ENCODE measurements at places on chromosomes 16 and 17.

GRCh38 chr16:65787921-65788320 is 578.6 kb upstream of the CDH5 start:
- DNase-seq, result no peak

DNA sequence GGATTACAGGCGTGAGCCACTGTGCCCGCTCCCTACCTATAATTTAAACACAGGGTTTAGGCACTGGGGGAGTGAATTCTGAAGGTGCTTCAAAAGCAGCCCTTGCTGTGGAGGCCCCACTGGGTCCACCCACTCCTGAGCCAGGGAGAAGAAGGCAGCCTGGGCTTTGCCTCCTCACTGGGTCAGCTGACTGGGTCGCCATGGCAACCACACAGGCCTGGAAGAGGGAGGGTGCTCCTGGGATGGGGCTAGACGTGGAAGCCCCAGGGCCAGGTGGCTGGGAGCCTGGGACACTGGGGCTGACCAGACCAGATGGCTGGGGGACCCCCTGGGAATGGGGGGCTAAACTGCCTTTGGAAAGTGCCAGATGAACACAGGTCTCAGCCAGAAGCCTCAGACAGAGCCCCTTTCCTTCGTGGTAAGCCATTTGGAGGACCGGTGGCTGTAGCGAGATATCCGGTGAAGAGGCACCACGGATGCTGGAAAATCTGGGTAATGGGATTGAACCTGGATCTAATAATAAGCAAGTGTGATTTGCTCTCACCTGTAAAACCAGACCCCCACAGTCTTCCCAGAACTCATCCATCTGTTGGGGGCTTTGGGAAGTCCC is 32.9 kb downstream of the TRARG1 start:
- peak; percentile 24 for DNase-seq

GRCh38 chr16:85354686-85355514 is 242.6 kb upstream of the CIBAR2 start:
- DNase-seq, result no peak

DNA sequence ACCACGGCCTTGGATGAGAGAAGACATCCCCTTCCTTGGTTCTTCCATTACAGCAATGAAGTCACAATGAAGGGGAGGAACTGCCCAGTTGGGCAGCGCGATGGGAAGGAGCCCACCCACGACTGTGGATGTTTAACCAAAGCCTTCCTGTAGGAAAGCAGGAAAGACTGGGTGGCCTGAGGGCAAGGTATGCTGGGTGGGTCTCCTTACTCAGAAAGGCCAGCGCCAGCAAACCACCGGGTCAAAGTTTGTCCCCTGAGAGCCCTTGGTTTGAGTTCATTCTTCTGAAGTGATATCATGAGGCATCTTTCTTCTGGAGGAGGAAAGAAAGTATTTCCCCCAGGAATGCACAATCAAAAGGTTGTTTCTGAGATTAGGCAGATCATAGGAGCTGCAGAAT is 105.2 kb downstream of the C16orf95 start:
- no peak for DNase-seq

GRCh38 chr17:69047368-69048263 is 13.1 kb downstream of the ABCA9 start:
- DNase-seq, result peak; percentile 48

DNA sequence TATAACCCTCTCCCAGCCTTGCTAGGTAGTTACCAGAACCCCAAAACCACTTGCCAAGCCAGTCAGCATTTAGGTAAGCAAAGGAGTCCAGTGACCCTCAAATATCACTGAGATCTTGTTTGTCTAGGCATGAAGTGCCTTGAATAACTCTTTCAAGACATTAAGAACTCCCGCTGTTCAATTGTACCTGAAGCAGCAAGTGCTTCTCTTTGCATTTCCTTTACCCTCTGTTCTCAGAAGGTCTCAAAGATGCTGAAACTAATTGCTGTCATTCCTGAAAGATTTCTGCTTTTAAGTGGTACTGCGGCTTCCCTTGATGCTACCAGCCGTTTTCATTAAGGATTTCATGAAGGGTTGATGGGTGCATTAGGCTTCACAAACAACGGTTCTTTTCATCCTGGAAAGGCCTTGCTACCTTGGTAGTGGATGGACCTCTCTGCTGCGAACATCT is 142.7 kb downstream of the PITPNC1 start:
- no peak for DNase-seq

- peak; percentile 71 for DNase-seq
These were observed 21.2 kb downstream of the SAP30BP start for GRCh38 chr17:75688209-75688825.

DNA sequence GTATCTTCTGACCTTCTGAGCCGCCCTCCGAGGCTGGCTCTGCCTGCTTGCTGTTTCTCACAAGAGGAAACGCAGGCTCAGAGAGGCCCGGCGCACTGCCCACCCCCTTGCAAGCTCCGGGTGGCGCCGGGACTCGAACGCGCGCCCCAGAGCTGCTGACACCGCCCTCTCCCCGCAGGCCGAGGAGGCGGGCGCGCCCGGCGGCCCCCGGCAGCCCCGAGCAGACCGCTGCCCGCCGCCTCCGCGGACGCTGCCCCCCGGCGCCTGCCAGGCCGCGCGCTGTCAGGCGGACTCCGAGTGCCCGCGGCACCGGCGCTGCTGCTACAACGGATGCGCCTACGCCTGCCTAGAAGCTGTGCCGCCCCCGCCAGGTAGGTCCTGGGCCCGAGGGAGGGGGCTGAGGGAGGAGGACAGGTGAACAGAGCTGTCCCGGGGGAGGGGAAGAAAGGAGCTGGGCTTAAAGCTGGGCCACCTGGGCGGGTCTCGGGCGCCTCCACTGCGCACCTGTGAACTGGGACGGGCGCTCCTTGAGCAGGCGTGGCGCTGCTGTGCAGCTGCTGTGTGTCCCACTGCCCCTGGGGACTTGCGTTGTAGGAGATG is 18.2 kb downstream of the WFDC1 start:
- DNase-seq, result no peak

- DNase-seq, result peak; percentile 61
These were observed at the start of gene SECTM1 for GRCh38 chr17:82333279-82334171. Gene SECTM1 (minus strand): TSS chr17:82333766. CDS start chr17:82327240, 6,526 bp downstream.

- DNase-seq, result peak; percentile 38
These were observed 160.1 kb downstream of the MAP2K4 start for GRCh38 chr17:12180644-12181261.

DNA sequence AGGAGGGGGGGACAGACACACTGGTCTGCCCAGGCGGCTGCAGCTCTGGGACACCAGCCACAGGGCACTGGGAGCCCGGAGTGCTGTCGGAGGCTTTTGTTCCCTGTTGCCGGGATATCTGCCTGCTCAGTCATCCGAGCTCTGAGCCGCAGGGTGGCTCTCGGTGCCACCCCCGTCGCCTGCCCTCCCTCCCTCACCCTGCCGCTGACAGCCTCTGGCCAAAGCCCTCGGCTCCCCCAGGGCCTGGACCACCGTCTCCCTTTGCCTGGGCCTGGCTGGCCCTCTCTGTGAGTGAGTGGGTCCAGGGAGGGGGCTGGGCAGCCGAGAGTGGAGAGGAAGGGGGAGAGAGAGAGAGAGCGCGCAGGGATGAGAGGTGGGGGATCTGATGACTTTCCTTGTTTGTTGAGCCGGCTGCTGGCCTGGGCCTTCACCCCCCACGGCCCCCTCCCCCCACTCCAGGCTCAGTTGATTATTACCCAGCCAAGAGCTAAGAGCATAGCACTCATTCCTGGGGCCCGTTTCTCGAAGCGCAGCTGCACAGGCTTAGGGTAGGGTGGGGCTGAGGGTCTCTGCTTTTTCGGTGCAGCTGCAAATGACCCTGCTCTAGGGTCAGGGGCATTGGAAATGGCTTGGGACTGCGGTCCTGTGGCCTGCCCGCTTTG is 2.7 kb downstream of the FOXJ1 start:
- DNase-seq, result no peak

Data from suppressor macrophage treated with lipopolysaccharide for 1 hour (primary cell).